ENCODE measurements at places on chromosomes 1 and 21.

GRCh38 chr1:25922971-25923552, 16.8 kb upstream of the STMN1 start:
- peak; percentile 10 for DNase-seq

- DNase-seq: no peak
Observed at GRCh38 chr1:7810395-7810794, 26.3 kb downstream of the PER3 start.

- no peak for DNase-seq
Observed at GRCh38 chr1:240322943-240323342, 231.3 kb downstream of the FMN2 start.

- DNase-seq: peak; percentile 9
Observed at GRCh38 chr1:68010090-68010489, 40.3 kb downstream of the DIRAS3 start.

GRCh38 chr1:91948097-91948496, 1.1 kb upstream of the BRDT start:
- DNase-seq: no peak

DNA sequence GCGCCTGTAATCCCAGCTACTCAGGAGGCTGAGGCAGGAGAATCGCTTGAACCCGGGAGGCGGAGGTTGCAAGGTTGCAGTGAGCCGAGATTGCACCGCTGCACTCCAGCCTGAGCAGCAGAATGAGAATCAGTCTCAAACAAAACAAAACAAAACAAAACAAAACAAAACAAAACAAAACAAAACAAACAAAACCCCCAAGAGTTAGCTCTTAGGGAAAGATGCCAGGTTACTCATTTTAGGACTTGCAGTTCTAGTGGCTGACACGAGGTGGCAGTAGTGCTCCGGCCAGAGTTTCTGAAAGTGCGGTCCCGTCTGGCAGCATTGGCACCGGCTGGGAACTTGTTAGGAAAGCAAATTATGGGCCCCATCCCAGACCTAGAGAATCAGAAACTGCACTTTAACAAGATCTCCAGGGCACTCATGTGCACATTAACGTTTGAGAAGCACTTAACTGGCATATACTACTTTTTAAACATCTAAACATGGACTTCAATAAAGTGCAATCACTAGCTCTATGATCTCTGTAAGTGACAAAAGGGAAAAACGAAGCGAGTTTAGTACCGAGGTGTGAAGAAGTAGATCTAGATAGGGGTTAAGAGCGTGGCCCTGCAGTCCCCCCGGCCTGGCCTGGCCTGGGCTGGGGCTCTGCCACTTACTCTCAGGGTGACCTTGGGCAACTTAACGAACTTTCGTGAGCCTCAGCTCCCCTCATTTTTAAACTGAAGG, 41.9 kb upstream of the TNFRSF1B start:
- DNase-seq: peak; percentile 24

- DNase-seq: no peak
Observed at GRCh38 chr1:206074839-206075238, 21.9 kb downstream of the RHEX start.

- no peak for DNase-seq
Observed at GRCh38 chr1:35280006-35280405, 11.5 kb downstream of the ZMYM4 start.

- no peak for DNase-seq
Observed at GRCh38 chr1:26831546-26832248, 5.2 kb downstream of the ZDHHC18 start.

DNA sequence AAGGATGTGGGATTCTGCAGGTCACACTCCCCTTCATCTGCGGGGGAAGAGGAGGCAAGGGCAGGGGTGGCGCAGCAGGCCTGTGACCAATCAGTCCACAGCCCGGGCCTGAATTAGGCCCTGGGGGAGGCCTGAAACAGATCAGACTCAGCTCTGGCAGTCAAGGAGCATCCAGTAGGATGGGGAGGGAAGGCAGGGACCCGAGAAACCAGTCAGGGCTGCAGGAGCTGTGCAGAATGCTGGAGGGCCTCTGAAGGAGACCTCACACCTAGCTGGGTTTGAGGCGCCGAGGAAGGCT, 12.7 kb downstream of the TNNT2 start:
- DNase-seq: no peak

GRCh38 chr21:39012326-39013230, 170.7 kb downstream of the PSMG1 start:
- DNase-seq: no peak

DNA sequence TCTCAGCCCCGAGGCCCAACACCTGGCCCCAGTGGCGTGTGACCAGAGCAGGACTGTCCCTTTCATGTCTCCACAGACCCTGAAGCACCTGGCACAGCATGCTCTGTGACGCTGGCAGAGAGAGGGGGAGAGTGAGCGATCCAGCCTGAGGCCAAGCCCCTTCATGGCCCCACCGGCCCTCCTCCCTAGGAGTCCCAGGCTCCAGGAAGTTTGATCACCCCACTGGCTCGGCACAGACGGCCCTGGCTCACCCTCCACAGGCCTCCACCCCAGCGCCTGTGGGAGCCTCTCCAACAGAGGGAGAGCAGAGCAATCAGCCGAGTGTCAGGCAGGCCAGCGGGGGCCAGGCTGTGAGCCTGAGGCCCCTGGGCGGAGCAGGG, 11.0 kb downstream of the SH3BGRL3 start:
- no peak for DNase-seq

- no peak for DNase-seq
Observed at GRCh38 chr1:179205284-179205683, 24.2 kb downstream of the ABL2 start.

GRCh38 chr1:110235834-110236682, 25.9 kb downstream of the KCNC4 start:
- no peak for DNase-seq

DNA sequence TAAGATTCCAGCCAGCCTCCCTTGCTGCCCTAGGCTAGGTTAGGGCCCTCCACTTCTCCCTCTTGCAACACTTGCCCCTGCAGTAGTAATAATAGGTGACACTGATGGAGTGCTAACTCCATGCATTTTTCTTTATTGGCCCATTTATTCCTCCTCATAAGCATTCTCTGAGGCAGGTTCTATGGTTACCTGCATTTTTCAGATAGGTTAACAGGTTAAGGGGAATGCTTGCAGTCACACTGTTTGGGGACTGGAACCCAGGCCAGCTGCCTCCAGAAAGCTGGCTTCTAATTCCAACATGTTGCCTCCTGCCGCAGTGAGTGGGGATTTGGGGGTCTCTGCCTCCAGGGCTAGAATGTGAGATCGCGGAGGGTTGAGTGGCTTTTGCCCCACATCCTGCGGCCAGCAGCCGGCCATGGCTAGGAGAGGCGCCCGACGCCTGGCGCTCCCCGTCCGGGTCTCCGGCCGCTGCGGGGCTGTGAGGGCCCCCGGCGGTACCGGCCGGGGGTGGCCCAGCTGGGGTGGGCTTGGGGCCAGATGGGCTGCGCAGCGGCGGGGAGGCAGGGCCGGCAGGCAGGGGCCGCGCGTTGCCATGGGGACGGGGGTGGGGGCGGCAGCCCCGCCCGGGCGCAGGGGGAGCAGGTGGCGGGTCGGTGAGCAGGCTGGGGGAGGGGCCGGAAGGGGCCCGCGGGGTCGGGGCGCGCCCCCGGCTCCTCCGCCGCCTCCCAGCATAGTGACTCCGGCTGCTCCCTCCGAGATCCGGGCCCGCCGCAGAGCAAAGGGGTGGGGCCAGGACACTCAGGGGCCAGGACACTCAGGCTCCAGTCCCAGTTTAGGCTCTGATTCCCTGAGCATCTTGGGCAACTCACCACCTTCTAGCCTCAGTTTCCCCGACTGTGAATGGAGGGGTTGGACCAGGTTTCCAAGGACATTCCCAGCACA, 68.4 kb upstream of the SSBP3 start:
- DNase-seq: peak; percentile 30

DNA sequence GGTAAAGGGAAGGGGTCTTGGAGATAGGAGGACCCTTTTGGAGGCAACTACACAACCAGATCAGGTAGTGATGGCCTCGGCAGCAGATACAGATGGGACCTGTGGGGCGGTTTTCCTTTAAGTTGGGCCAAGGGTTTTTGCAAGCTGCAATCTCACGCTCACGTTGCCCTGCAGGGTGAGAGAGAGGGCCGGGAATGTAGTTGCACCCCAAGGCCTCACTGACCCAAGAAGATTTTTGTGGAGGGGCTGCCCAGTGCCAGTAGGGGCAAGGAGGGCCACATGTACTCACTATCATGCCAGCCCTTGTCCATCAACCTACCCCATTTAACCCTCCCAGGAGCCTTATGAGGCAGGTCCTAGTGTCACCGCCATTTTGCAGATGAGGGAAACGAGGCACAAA, 57.7 kb upstream of the SELENON start:
- DNase-seq: no peak

Measured in SHP77 (cell line).